ENCODE measurements at places on chromosomes 1 and 21. TPM values are rescaled to one million over a fixed set of nuclear protein-coding genes. Genes with fewer than 3 reads are reported as not detected.

DNA sequence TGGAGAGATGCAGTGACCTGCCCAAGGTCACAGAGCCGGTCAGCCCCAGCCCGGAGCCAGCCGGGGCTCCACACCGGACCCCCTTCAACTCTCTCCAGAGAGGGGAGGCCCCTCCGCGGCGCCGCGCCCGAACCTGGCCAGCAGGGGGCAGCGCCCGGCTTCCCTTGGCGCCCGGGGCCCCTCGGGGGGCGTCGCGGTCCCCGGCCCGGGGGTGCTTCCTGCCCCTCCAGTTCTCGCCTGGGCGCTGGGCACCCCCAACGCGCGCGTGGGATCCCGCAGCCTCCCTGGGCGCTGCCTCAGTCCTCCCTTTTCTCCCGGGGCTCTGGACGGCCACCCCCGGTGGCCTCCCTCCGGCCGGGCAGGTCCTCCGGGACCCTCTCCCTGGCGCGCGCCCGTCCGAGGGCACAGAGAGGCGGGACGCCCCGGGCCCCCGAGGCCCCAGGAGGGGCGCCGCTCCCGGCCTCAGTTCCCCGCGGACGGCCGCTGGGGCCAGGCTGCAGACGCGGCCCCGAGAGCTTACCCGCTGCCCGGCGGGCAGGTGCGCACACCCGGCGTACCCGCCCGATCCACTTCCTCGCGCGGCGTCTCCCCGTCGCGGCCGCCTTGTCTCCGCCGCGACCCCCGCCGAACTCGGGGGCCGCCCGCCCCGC, 406 bp downstream of the HTR1D start:
- no peak for DNase-seq

DNA sequence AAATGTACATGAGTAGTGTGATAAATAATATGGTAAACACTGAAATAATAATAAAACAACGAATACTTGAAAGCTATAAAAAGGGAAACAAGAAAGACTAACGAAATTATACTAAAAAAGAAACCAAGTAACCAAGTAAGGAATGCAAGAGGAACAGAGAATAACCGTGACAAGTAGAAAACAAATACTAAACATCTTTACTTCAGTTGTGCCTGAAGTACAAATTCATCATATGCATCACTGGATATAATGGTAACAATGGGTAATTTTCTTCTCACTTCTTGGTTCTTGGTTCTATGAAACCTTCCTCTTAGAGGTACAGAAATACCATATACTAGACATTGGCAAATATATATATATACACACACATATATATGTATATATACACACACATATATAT, 1093.6 kb upstream of the B3GALT2 start:
- no peak for DNase-seq

DNA sequence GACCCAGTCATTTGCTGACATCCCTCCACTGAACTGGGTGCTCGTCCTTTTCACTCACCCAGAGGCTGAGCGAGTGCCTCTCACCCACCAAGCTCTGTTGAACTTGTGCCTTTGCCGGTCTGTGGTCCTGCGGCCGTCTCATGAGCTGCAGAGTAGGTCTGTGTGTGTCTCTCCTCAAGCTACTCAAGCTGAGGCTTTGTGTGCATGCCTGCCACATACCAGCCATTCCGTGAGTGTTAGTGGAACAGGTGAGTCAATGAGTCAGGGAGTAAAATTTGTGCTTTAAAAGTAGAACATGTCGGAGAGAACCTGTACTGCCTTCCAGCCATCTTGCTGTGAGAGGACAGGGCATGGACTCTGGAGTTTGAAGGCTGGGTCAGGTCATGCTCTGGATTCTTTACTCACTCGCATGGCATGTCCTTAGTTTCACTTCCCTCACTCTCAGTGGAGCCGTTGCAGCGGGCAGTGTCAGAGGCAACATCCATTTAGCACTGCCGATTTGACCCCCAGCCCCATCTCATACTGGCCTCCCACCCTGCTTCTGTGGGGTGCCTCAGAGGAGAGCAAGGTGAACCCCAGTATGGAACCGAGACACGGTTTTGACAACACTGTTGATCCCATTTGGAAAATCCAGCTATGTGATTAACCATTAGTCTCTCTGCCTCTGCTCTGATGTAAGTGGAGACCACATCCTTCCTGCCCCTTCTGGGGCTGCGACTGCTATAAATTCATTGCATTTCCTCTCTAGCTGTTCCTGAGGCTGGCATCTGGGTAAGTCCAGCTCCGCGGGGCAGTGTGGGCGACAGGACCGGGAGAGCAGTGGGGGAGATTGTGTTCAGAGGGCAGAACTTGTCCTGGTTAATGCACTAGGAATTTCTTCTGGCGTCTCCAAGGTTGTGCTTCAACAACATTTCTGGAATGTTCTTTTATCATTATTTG, at the start of gene NLRP3:
TSS of gene NLRP3 (plus strand) at position 751 of the 939 bp plus-strand sequence. CDS start 2,628 bp downstream, outside the sequence.
- no peak for DNase-seq

- DNase-seq = peak; percentile 42
Observed at GRCh38 chr1:8858888-8859706, 19.4 kb downstream of the ENO1 start.

DNA sequence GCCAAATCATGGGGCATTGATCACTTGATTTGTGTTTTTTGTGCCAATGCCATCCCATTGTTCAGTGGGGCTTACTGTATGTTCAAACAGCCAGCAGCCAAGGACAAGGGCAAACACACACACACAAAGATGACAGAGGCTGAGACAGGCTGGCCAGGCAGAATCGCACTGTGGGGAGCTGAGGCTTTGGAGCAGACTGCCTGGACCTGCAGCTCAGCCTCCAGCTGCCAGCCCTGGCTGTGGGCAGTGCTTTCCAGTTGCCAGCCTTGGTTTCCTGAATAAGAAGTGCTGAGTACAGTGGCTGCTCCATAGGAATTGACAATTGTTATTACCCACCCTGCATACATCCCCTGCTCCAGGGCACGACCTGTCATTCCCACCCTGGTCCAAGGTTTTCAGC, 16.9 kb upstream of the PCP4 start:
- DNase-seq = no peak

GRCh38 chr1:223223091-223223995, 80.3 kb upstream of the TLR5 start:
- DNase-seq = no peak

GRCh38 chr1:71312545-71312944, 231.7 kb upstream of the ZRANB2 start:
- DNase-seq = no peak

The TNFRSF9 gene
- 0.25 TPM for polyA plus RNA-seq

The LAMB3 gene
- polyA plus RNA-seq = 57.8 TPM

All from right lung (tissue), 10 donors.